ENCODE measurements at places on chromosomes 6 and 20.

DNA sequence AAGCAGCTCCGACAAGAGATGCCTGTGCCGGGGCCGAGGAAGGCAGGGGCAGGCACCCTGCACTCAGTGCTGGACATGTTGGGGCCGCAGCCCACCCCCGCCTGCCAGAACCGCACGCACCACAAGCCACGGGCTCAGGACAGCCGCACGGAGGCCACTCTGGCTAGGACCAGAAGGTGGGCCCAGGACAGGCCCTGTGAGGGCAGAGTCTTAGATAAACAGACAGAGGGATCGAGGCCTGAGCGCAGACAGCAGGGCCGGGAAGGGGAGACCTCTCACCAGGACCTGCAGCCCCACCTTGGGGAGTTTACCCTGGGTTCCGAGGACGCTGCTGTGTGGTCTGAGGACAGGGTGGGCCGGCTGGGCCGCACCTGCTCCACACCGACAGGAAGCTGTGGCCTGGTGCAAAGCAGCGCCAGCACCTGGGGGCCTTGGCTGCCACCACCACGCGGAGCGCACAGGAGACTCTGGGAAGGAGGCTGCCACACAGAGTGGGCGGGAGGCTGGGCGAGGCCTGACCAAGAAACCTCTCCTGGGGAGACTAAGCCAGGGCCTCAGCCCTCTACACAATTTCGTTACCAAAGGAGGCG is 32.0 kb downstream of the KCNQ2 start:
- DNase-seq: no peak

DNA sequence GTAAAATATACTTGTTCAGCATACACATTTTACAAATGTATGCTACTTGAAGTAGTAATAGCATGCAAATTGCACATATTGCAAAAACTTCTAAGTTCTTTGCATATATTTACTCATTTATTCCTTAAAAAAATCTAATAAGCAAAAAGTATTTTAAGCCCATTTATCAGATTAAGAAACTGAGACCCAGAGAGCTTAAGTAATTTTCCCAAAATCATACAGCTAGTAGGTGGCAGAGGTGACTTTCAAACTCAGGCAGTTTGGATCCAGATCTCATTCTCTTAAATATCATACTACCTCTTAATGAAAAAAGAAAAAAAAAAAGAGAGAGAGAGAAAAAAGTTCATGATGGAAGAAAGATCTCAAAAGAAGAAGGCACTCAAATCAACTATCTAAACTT is 157.9 kb downstream of the RPS12 start:
- DNase-seq: no peak

DNA sequence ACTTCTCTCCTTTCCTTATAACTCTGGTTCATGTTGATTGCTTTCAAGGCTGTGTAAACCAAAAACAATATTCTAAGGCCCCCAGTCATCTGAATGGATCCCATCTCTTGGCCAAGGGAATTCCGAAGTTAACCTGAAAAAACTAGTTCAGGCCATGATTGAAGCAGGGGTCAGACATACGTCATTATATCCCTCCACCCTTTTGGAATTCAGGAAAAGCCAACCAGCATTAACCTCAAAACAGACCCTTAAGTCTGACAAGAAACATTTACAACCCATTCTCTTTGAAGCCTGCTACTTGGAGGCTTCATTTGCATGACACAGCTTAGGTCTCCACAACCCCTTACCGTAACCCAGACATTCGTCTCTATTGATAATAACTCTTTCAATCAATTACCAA is 39.7 kb downstream of the SLC26A8 start:
- no peak for DNase-seq

GRCh38 chr6:122726649-122727048 is 52.9 kb upstream of the FABP7 start:
- no peak for DNase-seq

DNA sequence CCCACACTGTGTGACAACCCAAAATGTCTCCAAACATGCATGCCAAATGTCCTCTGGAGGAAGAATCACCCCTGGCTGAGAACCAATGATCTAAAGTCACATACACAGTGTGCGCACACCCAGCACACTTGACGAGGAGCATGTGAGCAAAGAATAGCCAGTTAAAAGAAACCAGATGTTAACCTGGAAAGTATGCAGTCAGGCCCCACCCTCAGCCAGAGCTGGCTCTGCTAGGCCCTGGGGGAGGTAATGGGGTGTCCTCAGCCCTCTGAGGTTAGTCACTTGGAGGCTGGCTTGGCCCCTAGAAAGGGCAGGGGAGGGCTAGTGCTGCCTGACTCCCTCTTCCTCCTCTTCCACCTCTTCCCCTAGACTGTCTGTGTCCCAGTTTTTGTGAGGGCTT is 15.2 kb upstream of the GUCA1A start:
- no peak for DNase-seq

GRCh38 chr20:36469973-36470372 is 71.3 kb upstream of the MYL9 start:
- DNase-seq: no peak

- no peak for DNase-seq
Observed at GRCh38 chr20:12482661-12483060, 526.1 kb upstream of the SPTLC3 start.

GRCh38 chr20:18637224-18637623 is 49.4 kb downstream of the DTD1 start:
- DNase-seq: no peak

- DNase-seq: no peak
Observed at GRCh38 chr20:9838378-9839295, at the start of gene PAK5. PAK5 (minus strand) TSS chr20:9839076; CDS start chr20:9644328, 194,748 bp downstream.

DNA sequence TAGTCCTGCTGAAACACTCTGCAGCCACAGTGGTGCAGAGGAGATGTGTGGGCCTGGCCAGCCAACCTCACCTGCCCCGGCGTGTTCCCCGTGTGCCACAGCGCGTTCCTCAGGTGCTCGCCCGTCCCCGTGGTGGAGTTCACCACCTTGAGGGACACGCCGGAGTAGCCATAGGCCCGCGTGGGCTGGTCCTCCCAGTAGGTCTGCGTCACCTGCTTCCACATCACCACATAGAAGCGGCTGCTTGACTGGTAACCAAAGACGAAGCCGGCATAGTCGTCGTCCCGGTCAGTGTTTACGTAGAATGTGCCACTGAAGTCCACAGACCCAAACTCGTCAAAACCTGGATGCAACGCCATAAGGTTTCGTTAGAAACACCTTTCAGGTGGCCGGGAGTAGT is 31.5 kb downstream of the THBS2 start:
- DNase-seq: no peak

- no peak for DNase-seq
Observed at GRCh38 chr6:68572525-68572924, 62.6 kb upstream of the ADGRB3 start.

DNA sequence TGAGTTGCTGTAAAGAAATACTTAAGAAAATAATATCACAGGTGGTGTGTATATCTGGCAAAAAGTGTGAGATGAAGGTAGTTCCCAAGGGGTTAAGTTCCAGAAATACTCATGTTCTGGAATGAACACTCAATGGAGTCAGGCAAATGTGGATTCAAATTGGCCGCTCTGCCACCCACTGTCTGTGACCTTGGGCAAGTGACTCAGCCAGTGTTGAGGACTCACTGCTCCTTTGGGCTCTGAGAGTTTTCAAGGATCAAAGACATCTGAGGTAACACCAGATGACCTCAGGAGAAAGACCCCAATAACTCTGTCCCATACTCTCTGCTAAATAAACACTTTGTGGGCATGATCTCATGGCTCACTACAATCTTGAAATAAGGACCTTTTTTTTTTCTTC is 59.2 kb upstream of the EYA2 start:
- DNase-seq: no peak

DNA sequence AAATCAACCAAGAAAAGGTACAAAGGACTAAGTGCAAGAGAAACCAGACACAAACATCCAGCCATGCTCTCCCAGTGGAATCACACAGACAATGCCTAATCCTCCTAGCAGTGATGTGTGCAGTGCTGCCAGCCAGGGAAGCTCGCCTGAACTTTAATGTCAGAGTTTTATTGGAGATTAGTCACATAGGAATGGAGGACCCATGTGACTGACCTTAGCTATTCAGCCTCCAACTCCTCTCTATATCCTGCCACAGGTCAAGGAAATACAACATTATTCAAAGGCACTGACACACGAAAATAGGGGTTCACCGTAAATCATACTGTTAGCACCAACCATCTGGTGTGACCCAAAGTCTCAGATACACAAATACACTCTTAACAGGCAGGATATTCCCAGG is 684.6 kb downstream of the DOK5 start:
- no peak for DNase-seq

GRCh38 chr6:20564269-20564668 is 30.0 kb downstream of the CDKAL1 start:
- no peak for DNase-seq

DNA sequence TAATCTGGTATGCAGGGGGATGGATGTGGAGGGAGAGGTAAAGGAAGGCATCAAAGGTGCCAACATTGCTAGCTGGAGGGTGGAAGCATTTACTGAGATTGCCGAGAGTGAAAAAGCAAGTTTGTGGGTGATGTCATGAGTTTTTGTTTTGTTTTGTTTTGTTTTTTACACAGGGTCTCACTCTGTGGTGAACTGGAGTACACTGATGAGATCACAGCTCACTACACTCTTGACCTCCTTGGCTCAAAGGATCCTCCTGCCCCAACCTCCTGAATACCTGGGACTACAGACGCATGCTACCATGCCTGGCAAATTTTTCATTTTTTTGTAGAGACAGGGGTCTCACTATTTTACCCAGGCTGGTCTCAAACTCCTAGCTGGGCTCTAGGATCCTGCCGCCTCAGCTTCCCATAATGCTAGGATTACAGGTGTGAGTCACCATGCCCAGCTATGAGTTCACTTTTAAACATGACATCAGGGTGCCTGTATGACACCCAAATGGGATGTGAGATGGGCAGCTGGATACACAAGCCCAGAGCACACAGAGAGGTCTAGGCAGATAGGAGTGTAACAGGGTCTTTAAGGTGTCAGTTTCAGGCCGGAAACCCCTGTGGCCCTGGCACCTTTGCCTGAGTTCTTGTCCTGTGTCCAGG is 35.1 kb upstream of the HMGA1 start:
- no peak for DNase-seq

GRCh38 chr6:13216236-13217014 is 111.9 kb downstream of the TBC1D7 start:
- no peak for DNase-seq

- DNase-seq: no peak
Observed at GRCh38 chr6:15073344-15073789, 172.5 kb upstream of the JARID2 start.

DNA sequence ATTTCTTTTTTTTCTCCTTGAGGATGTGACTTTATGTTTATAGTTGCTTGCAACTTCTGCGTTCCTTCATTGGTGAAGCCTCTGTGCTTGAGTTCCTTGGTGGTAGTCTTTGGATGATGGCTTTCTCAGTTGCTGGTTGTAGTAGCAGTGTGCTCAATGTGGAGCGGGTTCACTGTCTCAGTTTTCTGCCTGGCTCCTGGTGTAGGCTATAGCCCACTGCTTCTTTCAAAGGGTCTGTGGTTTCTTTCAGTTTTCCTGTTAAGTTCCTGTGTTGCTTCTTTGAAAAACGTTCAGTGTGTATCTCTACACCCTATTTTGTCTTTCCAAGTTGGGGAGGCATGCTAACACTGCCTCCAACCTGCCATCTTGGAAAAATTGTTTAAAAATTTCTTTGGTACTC is 33.9 kb upstream of the ZBTB24 start:
- no peak for DNase-seq

DNA sequence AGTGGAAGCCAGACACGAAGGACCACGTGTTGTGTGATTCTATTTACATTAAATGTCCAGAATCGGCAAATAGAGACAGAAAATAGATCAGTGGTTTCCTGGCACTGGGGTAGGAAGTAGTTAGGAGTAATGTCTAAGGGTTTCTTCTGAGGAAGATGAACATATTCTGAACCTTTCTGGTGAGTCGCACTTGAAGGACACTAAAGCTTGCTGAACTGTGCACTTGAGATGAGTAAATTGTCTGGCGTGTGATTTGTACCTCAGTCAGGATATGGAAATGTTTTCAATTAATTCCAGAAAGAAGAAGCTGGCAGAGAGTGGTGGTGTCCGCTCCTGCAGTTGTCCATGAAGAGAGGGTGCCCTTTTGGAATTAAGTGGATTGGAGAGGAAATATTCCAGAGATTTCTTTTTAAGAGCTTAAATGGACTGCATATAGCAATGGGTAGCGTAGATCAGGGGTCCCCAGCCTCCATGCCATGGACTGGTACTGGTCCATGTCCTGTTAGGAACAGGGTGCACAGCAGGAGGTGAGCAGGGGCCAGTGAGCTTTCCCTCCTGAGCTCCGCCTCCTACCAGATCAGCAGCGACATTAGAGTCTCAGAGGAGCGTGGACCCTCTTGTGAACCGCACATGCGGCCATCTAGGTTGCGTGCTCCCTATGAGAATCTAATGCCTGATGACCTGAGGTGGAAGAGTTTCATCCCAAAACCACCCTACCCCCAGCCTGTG is 12.4 kb upstream of the KIF25 start:
- DNase-seq: no peak

DNA sequence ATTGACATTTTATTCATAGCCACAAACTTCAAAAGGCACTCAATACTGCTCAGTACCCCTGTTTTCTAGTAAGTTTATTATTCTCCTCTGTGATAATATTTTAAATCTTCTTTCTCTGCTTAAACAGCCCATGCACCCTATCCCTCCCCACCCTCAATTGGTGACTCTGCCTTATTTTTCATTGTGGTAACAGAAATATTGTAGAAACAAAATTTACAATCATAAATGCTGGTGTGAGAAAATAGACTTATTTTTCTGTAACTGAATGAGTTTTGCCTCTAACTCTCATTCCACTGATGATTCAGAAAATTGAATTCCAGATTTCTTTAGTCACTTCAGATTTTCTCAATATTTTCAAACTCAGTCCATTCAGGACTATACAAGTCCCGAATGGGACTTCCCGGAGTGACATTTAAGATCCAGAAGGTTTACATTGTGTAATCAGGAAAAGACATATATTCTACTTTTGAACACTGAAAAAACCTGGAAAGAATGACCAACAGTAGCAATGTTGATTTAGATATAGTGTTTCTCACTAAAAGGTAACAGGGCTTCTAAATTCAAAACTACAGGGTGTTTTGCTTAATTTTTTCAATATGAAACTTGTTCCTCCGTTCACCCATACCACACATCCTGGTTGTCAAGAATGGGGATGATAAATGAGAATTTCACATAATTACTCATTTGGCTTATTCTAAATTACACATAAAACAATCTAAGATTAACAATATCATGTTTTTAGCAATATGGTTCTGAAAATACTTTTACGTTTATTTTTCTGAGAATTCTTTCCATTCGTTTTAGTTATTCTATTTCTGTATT is 34.8 kb upstream of the UST start:
- no peak for DNase-seq

GRCh38 chr6:19731282-19731681 is 105.9 kb upstream of the ID4 start:
- DNase-seq: no peak

GRCh38 chr20:14829906-14830305 is 492.5 kb upstream of the FLRT3 start:
- no peak for DNase-seq
